ENCODE measurements at places on chromosomes 1 and 21.

GRCh38 chr1:17958704-17959103 is 148.9 kb upstream of the IGSF21 start:
- DNase-seq, result no peak

DNA sequence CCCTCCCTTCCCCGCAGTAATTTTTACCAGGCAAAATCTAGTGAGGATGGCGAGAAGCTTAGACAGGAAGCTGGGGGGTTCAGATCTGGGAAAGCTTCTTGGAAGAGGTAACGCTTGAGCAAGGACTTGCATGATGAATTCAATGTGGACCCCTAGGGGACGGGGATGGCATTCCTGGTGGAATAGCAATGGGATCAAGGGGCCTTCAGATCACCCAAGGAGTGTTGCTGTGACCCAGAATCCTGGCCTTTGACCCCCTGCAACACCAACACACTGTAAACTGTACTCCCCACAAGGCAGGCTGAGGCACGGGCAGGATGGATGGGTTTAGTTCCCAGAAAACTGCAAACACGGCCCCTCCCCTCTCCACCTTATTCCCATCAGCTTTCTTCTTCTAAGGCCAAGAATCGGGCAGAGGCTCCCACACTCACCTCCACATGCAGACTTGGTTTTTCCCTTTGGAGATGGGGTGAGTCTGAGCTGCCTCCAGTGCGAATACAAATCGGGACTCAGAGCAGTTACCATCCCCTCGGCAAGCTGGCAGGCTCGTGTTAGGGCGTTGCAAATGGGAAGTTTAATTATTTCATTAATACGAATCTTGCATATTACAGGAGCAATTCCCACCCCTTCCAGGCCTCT is 20.1 kb downstream of the DISP3 start:
- peak; percentile 52 for DNase-seq

DNA sequence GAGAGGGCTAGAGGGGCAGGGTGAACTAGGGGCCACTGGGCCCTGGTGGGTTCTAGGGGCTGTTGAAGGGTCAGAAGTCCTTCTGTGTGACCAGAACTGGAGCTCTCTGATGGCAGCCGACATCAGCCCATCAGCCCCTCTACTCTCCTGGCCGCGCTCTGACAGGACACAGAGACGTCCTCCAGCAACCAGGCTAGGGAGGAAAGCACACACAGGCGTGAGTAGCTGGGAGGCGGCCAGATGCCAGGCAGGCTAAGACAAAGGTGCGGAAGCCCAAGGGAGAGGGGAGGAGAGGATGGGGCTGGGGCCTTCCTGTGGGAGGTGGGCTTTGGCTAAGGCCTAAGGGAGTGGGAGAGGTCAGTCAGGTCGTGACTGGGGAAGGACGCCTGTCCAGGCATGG is 50.8 kb downstream of the OLFML2B start:
- no peak for DNase-seq

- no peak for DNase-seq
Measured at GRCh38 chr1:147853391-147853790, 49.2 kb upstream of the GJA8 start.

DNA sequence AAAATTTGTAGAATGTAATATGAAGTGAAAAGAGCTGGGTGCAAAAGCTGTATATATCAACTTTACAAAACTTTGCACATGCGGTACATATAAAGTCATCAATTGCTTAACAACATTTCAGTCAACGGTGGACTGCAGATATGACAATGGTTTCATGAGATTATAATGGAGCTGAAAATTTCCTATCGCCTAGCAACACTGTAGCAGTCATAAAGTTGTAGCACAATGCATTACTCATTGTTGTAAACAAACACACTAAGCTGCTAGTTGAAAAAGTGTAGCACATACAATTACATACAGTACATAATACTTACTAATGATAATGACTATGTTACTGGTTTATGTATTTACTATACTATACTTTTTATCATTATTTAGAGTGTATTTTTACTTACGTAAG is 64.0 kb downstream of the RGS7 start:
- no peak for DNase-seq

Data from neuronal stem cell (in vitro differentiated cells).